ENCODE measurements at places on chromosomes 13 and 19.

GRCh38 chr19:35053667-35054293, 12.3 kb downstream of the HPN start:
- no peak for DNase-seq

- no peak for DNase-seq
Measured at GRCh38 chr13:36356058-36356457, 9.9 kb upstream of the SPART start.

DNA sequence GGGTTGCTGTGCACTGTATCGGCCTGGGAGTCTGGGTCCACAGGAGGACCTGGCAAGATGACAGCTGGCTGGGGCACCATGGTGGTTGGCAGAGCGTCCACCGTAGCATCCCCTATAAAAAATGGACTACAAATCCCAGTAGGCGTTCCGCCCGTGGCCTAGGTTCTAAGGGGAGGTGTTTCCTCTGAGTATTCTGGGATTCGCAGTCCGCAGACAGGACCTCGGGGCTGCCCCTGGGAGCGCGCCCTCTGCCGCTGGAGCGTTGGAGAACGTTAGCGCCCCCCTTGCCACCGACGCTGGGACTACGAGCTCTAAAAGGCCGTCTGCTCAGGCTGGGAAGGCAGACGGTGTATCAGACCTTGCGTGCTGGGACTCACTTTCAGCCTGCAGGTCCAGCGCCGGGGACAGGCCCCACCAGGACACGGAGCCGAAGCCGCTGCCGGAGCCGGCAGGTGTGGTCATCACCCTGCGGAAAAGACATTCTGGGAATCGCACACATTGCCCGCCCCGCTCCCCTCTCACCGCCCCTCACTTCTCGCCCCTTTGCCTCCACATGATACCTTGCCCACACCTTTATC, 372 bp downstream of the DNAAF3 start:
- DNase-seq = peak; percentile 80

DNA sequence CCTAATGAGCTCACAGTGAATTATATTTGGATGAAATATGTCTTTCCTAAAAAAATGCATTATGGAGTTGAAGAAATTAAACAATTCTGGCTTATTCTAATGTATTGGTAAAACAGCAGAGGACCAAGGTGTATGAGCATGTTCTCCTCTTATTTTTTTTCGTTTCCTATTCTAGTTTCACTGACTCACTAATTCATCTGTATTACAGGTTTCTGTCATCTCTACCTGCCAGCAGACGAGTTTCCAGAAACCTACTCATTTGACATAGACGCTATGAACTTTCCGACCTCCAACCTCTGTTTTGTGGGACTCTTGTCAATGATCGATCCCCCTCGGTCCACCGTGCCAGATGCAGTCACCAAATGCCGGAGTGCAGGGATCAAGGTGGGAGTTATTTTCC, 20.3 kb downstream of the ATP12A start:
- DNase-seq = no peak

GRCh38 chr13:108769213-108770070, 140.0 kb downstream of the MYO16 start:
- DNase-seq = no peak

DNA sequence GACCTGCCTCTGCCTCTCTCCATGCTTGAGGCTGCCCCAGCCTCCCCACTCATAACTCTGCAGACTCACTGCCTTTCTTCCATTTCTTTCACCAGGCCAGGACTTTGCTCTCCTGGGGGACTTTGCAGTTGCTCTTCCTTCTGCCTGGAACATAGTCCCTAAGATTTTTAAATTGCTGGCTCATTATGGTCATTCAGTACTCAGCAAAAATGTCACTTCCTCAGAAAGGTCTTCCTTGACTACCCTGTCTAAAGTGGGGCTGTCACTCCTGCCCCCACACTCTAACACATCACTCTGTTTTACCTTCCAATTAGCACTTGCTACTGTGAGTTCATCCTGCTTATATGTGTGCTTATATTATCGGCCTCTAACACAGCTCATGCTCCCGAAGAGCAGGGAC, 618.2 kb downstream of the UQCRFS1 start:
- DNase-seq = no peak

- no peak for DNase-seq
Measured at GRCh38 chr19:9906475-9907087, 29.7 kb downstream of the OLFM2 start.

GRCh38 chr13:74251778-74252519, 117.7 kb upstream of the KLF12 start:
- no peak for DNase-seq

GRCh38 chr13:23889615-23890607, 711 bp upstream of the MIPEP start:
- DNase-seq = peak; percentile 27

- DNase-seq = no peak
Measured at GRCh38 chr13:44660050-44660449, 83.9 kb upstream of the TSC22D1 start.

GRCh38 chr19:4536798-4537197, 1.8 kb upstream of the PLIN5 start:
- no peak for DNase-seq

- DNase-seq = no peak
Measured at GRCh38 chr13:106533943-106534638, 1.4 kb downstream of the EFNB2 start.

All from HAP-1 (cell line).